ENCODE measurements at places on chromosomes 11 and 22.

GRCh38 chr11:9001736-9002135 lies 2.1 kb downstream of the NRIP3 start:
- DNase-seq = no peak

- DNase-seq = no peak
These were observed 646.0 kb downstream of the TBC1D22A start for GRCh38 chr22:47408409-47408808.

GRCh38 chr11:113184498-113184897 lies 129.9 kb upstream of the TTC12 start:
- no peak for DNase-seq

- DNase-seq = no peak
These were observed 2.1 kb upstream of the DMC1 start for GRCh38 chr22:38572065-38572464.

DNA sequence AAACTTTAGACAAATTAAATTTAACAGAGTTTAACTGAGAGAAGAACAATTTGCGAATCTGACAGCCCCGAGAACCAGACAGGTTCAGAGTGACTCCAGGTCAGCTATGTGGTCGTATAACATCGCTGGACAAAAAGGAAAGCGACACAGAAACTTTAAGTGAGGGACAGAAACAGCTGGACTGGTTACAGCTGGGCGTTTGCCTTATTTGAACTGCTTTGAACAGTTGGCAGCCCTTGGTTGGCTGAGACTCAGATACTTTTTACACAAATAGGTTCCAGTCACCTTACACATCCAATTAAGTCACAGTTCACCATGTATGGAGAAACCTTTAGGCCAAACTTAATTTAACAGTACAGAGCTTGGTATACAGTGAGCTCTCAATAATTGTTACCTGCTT lies 436.9 kb downstream of the GUCY1A2 start:
- no peak for DNase-seq

- DNase-seq = no peak
These were observed 525 bp downstream of the BIK start for GRCh38 chr22:43110927-43111623.

GRCh38 chr22:17501679-17502285 lies 61.5 kb upstream of the SLC25A18 start:
- DNase-seq = no peak

- DNase-seq = no peak
These were observed 98.1 kb upstream of the GUCY1A2 start for GRCh38 chr11:107116358-107116757.

DNA sequence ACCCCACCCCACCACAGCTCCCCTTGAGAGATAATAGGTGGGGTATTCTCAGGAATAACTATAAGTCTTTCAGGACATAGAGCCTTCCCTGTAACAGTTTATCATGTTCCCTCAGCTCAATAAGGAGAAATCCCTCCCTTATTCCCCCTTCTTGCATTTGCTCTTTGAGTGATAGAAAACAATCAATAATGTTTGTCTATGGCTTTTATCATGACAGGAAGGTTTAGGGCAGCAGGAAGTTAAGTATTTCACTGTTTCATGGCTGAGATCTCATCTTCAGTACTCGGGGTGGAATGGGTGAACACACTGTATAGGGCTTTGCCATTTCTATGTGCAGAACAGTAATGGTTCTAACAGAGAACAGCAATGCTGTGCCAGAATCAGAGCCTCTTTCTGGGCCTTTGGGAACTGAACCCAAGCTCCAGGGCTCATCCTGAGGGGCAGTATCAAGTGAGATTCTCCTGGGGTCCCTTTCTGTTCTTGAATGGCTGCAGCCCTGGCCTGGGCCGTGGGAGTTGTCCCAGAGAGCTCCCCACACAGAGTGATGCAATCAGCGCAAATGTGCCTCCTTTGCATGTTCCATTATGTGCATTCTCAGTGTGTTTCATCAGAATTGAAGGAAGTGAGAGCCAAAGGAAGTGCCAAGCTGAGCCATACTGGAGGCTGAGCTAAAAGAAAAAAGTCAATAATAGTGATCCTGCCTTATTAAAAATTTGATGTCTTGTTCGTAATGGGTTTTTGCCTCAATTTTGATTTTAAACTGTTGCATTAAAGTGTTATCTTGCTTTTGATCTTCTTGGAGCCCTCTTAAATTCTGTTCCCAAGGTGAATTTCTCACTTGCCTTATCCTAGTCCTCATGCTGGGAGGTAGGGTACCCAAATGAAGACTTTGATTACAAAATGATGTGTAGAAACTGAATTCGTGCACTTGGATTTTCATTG lies 2.9 kb upstream of the CYP2R1 start:
- DNase-seq = no peak

GRCh38 chr11:4064278-4064955 lies 30.2 kb upstream of the RRM1 start:
- DNase-seq = no peak

GRCh38 chr11:27913650-27914049 lies 194.3 kb downstream of the KIF18A start:
- DNase-seq = no peak

- no peak for DNase-seq
These were observed 6.8 kb upstream of the PIM3 start for GRCh38 chr22:49953680-49954344.

DNA sequence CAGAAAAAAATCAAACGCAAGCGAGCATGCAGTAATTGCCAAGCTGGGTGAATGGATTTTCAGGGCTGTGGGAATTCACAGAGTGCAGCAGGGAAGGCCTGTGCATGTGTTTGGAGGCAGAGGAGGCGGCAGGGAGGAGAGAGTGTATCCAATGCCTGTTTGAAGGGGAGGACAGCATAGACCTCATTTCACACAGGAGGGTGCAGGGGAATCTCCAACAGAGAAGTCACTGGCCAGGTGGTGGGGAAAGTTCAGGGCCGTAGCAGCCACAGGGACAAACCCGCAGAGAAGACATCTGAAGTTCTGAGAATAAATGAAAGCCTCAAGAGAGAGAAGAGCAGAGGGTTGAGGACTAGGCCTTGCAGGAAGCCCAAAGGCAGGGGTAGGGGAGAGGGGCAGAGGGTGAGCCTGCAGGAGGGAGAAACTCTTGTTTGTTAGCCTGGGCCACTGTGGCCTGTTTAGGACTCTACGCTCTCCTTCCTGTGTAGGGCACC lies 19.2 kb upstream of the KDM2A start:
- DNase-seq = no peak

- no peak for DNase-seq
These were observed 51.9 kb downstream of the IGLL1 start for GRCh38 chr22:23527971-23528740.

- DNase-seq = no peak
These were observed 35.2 kb downstream of the LRFN4 start for GRCh38 chr11:66891851-66892660.

DNA sequence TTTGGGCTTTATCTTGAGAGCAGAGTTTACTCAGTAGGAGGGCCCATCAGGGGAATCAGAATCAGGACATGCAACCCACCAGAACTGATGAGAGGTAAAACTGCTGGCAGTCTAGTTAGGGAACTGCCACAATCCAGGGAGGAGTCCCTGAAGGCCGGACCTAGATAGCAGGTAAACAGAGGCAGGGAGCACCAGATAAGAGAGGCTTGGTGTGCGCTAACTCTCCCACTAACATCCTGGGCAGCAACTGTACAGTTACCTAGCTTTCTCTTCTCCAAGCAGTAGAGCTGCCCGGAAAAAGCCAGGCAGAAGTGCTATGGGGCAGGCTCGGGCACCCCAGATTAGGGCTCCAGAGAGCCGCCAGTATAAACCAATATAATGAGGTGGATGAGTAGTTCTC lies 865 bp upstream of the AMOTL1 start:
- no peak for DNase-seq

GRCh38 chr11:113141010-113141409 lies 173.4 kb upstream of the TTC12 start:
- DNase-seq = no peak

DNA sequence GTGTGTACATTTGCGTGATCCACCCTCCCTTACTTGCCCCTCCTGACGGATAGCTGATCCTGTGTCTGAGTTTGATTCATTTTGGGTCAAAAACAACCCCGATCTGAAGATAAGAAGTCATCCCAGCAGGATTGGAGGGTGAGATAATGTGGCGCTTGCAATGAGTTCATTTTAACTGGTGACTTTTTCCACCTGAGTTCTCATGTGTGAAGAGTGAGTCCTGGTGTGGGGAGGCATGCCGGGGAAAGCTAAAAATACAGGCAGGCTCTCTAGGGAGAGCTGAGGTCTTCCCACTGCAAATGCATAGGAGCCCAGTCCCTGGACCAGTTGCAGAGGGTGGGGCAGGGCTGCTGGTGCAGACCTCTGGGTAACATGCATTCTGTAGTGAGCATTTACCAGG lies 35.7 kb upstream of the ELF5 start:
- no peak for DNase-seq

DNA sequence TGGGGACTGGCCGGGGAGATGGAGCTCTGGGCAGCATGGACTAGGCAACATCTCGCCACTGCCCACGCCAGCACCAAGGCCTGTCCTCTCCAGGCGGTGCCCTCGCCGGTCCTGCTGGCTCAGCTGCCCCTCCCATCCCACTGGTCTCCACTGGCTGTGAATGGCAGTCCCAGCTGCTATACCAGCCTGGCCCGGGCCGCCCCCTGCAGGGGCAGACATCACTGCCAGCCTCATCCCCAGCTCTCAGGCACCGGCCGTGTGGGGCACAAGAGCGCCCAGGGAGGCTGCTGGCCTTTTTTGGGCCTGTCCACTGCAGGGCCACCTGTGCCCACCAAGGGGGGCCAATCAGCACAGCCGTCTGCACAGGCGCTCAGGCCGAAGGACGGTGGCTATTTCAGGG lies 30.1 kb upstream of the H19 start:
- no peak for DNase-seq

DNA sequence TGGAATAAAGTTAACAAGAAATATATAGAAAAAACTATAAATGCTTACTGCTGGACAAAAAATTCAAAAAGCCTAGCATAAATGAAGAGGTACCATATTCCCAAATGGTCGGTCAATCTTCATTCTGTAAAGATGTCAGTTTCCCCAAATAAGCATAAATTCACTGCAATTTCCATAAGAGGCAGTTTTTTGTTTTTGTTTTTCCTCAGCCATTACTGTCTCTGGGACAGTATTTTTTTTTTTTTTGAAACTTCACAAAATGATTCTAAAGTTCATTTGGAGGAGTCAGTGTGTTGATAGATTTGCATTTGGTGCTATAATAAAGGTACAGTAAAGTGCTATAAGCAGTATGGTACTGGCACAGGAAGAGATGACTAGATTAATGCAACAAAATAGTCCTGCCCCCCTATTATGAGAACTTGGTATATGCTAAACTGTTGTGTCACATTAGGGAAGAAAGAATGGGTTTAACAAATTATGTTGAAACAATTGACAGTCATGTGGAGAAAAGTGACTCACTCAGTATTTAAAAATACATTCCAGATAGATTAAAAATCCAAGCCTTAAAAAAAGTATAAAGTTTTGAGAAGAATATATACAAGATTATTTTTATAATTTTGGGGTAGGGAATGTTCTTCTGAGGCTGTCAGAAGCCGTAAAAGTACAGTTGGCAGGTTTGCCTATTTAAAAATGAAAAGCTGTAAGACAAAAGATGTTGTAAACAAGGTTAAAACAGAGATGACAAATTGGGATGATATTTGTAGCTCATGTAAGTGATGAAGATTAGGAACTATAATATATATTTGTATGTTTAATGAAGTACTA lies 2.6 kb upstream of the FTH1 start:
- DNase-seq = no peak

DNA sequence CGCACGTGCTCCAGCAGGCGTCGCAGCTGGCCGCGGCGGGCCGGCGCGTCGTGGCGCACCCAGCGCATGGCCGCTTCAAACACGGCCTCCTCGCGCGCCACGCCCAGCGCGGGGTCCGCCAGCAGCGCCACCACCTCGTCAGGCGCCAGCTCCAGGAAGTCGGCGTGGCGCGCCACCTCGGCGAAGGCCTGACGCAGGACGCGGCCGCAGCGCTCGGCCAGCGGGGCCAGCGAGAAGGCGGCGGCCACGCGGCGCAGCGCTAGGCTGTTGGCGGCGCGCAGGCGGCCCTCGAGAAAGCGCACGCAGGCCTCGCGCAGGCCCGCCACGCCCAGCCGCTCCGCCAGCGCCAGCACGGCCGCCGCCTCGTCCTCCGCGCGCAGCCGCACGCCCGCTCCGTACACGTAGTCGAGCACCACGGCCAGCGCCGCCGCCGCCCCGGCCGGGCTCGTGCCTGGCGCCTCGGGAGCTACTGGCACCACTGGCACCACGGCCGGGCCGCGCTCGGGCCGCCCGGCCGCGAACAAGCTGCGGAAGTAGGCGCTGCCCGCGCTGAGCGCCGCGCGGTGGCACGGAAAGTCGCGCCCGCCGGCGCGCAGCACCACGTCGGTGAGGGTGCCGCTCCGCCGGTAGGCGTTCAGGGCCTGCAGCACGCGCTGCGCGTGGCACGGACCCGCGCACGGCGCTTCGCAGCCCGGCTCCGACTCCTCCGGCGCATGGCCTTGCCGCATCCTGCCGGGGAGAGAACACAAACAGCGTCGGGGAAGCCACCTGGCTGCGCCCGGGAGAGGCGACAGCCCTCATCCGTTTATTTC lies 2.9 kb downstream of the KLHL35 start:
- DNase-seq = peak; percentile 35

DNA sequence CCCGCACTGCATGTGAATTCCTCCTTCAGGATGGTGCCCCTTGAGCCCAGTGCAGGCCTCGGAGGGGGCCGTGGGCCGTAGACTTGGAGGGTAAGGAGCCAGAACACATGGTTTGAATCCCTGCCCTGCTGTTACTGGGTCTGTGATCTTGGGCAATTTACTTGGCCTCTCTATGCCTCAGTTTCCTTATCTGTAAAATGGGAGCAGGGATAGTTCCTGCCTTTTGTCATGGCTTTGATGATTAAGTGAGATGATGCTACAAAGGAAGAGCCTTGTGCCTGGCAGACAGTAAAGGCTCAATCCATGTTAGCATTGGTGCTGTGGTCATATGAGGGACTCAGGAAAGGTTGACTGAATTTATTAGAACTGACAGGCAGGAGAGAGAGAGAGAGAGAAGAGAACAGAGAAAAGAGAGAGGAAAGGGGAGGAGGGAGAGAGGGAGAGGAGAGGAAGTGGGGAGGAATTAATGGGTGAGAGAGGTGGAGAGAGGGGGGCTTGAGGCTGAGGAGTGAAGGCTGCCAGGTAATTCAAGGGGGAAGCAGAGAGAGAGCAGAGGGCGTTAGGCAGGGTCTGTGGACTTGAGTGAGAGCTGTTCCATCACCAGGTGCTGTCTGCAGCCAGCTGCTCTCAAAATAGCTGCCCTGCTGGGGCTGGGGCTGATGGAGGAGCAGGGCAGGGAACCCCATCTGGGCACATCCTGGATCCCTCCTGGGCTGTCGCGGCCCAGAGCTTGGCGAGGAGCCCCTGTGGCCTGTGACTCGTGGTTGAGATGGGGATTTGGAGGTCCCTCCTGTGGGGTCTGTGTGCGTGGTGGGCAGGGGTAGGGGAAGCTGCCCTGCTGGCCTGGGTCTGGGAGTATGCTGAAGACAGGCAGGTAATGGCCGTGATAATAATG lies 44.1 kb downstream of the MCM5 start:
- no peak for DNase-seq

GRCh38 chr11:1165256-1166041 lies 7.7 kb downstream of the MUC5AC start:
- no peak for DNase-seq
